KG1 (cell line): ENCODE measurements at places on chromosomes 16 and 17.

DNA sequence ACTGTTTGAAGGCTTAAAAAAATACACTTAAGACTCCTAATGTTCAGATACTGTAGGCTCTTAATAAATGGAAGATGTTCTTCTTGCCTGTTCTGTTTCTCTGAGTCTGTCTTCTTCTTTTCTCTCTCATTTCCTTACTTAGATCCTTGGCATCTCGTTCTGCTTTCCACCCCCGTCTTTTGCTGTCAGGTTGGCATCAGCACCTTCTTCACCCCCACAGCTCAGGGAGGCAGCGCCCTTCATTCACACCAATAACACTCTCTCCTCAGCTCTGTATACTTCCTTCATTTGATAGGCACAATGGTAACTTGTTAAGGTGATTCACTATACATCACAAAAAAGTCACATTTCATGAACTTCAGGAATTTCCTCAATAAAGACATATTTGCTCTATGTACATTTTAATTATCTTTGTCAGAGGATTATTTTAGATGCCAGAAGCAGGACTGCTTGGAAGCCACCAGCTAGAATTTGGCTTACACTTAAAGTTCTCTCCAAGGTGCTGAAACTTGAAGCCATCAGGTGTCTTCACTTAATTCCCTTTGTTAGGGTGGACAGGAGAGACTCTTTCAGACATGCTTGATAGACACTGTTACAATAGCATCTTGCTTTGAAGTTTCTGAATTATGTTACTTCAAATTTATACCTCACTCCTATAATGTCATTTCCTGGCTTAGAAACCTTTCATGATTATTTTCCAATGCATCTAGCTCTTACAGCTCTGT is 670.1 kb upstream of the C16orf82 start:
- DNase-seq, result no peak

GRCh38 chr17:61461586-61461966 is 9.4 kb downstream of the TBX4 start:
- no peak for DNase-seq

- DNase-seq, result no peak
Observed at GRCh38 chr17:17730250-17730935, 49.1 kb downstream of the RAI1 start.

- DNase-seq, result no peak
Observed at GRCh38 chr17:81543339-81543675, 8.8 kb downstream of the FAAP100 start.

GRCh38 chr16:82199209-82199608 is 29.2 kb upstream of the MPHOSPH6 start:
- DNase-seq, result no peak

- DNase-seq, result no peak
Observed at GRCh38 chr17:75853433-75853832, 1.7 kb downstream of the WBP2 start.

DNA sequence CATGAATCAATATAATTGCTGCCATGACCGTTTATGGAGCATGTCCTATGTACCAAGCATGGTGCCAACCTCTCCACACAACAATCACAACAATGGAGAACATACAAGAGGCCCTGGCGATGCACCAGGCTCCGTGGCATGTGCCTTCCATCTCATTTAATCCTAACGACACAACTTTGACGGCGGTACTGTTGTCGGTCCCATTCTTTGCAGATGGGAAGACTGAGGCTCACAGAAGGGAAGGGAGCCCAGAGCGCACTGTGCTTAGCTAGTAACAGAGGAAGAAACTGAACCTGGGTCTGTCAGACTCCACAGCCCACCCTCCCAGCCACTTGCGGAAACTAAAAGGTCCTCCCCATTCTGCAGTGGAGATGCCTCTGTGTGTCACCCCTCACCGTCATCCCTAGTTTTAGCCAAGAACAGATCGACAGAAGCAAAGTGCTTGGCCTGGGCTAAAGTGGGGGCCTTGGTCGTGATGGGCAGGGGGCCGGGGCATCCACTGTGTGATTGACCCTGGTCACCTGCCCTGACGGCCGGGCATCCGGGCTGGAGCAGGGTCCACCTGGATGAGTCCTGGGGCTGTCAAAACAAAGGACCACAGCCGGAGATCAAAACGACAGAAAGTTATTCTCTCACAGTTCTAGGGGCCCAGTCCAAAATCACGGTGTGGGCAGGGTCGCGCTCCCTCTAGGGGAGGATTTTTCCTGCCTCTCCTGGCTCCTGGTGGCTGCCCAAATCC is 183.9 kb downstream of the C16orf95 start:
- no peak for DNase-seq

GRCh38 chr17:61403801-61404662 is 4.4 kb downstream of the TBX2 start:
- DNase-seq, result no peak

- no peak for DNase-seq
Observed at GRCh38 chr17:82219083-82219482, 6.4 kb upstream of the CCDC57 start.

- no peak for DNase-seq
Observed at GRCh38 chr17:60231234-60231633, 81.5 kb downstream of the CA4 start.

DNA sequence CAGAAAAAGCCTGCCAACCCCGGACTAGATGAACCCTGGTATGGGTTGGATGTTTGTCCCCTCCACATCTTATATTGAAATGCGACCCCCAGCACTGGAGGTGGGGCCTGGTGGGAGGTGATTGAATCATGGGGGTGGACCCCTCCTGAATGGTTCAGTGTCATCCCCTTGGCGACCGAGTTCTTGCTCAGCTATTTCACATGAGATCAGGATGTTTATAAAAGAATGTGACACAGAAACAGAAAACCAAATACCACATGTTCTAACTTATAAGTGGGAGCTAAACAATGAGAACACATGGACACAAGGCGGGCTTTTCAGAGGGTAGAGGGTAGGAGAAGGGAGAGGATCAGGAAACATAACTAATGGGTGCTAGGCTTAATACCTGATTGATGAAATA is 576.0 kb upstream of the HSBP1 start:
- DNase-seq, result no peak

- DNase-seq, result no peak
Observed at GRCh38 chr16:78537511-78537910, 438.1 kb downstream of the WWOX start.

DNA sequence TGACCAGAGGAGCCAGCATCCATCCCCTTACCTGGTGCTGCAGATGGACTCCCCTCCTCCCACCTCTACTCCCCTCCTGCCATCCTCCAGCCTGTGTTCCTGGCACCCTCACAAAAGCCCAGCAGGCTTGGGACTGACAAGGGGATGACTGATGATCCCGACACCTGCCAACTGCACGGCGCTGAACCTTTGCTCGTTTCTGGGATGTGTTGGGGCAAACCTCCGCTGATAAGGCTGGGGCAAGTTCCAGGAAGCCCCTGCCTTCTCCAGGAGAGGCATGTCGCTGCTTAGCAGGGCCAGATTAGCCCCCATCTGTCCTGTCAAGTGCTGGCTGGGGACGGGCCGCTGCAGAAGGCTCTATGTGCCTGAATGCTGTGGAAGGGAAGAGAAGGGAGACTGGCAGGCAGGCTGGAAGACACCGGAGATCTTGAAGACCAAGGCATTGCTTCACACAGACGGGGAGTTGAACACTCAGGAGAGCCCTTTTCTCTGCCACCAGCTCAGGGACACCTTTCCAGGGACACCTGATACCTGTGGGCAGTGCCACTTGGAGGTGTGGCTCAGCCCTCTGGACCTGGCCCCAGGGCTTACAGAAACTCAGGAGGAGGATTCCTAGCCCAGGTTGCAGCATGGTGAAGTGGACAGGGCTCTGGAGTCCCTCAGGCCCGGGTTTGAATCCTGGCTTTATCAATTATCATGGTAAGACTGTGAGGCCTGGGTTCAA is 973 bp upstream of the KRT15 start:
- no peak for DNase-seq

DNA sequence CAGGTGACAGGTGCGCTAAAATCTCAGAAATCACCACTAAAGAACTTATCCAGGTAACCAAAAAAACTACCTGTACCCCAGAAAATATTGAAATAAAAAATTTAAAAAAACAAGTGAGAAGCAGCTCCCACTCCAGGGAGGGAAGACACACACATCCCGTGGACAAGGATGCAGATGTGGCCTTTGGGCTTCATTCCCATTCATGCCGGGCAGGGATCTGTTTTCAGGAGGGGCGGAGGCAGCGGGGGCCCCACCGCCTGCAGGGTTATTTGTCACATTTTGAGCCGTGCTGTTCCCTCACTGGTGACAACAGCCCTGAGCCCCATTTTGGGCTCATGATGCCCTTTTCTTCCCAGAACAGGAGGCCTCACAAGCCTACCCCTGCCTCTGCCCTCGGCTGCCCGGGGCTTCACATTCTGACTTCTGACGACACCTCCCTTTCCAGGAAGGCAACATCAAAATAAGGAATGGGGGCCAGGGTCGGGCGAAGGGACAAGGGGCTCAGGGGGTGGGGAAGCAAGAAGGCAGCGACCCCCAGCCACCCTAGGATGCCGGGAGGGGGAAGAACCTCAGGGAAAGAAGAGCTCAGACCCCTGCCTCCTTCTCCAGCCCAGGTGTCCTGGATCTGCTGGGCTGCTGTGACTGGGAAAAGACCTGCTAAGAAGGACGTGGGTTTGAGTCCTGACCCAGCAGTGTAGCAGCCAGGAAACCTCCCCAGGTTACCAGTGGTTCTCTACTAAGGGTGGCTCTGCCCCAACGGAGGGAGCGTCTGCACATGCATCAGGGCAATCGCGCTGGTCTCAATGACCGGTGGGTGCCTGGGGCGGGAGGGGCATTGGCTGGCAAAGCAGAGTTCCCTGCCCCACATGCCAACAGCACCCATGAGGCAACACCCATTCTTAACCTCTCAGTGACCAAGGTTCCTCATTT is 2.3 kb upstream of the CD79B start:
- DNase-seq, result no peak

DNA sequence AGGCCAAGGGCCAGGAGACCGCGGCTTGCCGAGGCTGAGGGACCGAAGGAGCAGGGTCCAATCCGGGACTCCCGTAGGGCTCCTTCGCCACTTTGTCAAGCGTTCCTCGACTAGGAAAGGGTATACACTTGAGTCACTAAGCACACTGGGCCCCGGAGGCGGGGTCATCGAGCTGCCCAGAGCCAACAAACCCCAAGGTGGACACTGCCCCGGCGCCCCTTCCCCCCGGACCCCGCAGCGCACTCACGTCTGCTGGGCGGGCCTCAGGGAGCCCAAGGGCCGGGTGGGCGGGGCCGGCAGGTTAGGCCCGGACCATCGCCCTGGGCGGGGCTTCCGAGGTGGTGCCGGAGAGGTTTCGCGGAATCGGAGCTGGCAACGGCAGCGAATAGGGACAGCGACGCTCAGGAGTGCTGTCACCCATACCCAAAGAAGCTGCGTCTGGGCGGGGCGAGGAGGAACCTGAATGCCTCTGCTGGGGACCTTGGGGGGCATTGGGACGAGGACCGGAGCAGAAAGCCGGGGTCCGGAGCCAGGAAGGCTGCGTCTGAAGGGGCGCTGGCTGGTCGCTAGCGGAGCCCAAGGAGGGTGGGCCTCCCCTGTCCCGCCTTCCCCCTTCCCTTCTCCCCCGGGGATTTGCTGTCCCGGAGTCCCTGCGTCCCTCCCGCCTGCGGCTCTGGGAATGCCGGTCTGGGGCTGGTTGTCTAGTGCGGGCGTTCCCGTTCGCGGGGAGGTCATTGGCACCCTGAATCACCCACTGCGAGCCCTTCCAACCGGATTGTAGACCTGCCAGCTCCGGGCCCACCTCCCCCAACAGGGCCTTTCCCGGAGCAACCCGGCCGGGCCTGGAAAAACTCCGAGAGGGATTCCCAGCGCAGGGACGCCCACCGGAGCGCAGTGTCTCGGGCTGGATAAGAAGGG is 118.2 kb upstream of the SMURF2 start:
- DNase-seq, result no peak

- no peak for DNase-seq
Observed at GRCh38 chr17:13557077-13557476, 44.7 kb downstream of the HS3ST3A1 start.

- DNase-seq, result no peak
Observed at GRCh38 chr17:31678431-31678830, 180.6 kb downstream of the COPRS start.

DNA sequence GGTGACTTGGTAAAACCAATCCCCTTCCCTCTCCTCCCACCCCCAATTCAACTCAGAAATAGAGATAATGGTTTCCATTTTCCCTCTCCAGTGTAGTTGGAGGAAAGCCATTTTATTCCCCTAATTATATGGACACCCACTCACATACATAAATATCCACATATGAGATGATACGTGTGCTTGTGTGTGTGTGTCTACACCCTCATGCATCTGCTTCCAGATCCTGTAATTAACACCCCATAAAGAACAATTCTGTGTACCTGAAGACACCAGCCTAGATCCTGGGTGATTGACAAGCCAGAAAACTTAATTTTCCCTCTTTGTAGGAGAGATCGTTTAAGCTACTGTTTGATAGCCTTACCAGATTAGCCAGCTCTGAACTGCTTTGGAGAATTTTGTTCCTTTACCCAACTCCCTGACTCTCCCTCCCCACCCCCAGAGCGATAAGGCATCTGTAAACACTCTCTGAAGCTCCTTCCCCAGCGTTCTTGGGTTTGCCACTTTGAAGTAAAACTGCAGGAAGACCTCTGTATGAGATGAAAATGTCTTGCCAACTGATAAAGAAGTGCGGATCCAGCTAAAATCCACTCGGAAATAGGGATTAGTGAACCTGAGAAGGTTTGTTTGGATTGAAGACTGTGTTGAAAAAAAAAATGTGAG is 175.7 kb downstream of the RGS9 start:
- DNase-seq, result no peak

GRCh38 chr17:8162997-8163977 is 539 bp upstream of the VAMP2 start:
- no peak for DNase-seq

GRCh38 chr16:2948807-2949704 is 15.0 kb upstream of the KREMEN2 start:
- no peak for DNase-seq

GRCh38 chr16:55029509-55029908 is 98.8 kb downstream of the IRX5 start:
- no peak for DNase-seq

DNA sequence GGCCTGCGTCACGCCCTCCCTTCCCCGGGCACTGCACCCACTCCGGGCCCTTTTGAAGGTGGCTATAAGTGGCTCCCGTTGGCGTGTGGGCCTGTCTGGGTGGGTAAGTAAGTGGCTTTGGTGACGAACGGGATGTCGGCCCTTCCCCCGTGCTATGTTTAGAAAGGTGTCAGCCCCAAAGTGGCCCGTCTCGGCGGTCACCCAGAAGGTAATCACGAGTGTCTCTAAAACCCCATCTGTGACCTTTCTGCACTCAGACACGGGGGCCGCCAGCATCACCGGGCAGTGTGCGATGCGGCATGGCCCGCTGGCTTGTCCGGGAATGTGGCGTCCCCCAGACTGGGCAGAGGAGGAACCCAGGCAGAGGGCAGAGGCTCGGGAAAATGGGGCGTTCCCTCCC is 88.2 kb downstream of the IRX5 start:
- no peak for DNase-seq
